ENCODE measurements at places on chromosomes 1 and 21. TPM values are rescaled to one million over a fixed set of nuclear protein-coding genes. Genes with fewer than 3 reads are reported as not detected.

GRCh38 chr1:84569216-84569615 is 5.0 kb downstream of the CTBS start:
- H3K36me3 ChIP-seq, result no peaks in the 10 kb centered on the region
- no peaks in the 10 kb centered on the region for H3K27me3 ChIP-seq
- H3K27ac ChIP-seq, result no peak overlapping the region
- no peak overlapping the region for H3K4me3 ChIP-seq
- peaks cover 9% of the 10 kb centered on the region for H3K4me1 ChIP-seq
- DNase-seq, result no peak

DNA sequence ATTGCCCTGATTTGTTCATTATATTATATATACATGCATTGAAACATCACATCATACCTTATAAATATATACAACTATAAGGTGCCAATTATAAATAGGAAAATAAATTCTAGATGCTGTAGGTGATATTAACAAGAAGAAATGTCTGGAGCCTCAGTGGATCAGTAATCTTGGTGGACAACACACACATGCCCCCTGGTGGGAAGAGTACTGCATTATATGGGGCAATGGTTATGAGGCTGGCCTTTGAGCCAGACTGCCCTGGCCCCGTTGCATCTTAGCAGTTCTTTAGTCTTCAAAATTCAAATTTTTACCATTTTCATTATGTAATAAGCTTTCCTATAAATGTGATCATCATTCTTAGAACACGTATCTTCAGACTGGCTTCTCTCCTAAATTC is 335.0 kb upstream of the GREM2 start:
- no peaks in the 10 kb centered on the region for H3K27me3 ChIP-seq
- peak; percentile 30 for DNase-seq
- H3K27ac ChIP-seq, result no peak overlapping the region
- H3K4me3 ChIP-seq, result no peak overlapping the region
- H3K36me3 ChIP-seq, result no peaks in the 10 kb centered on the region
- H3K4me1 ChIP-seq, result no peaks in the 10 kb centered on the region

GRCh38 chr1:79204779-79205479 is 198.4 kb upstream of the ADGRL4 start:
- no peak overlapping the region for H3K4me3 ChIP-seq
- no peak for DNase-seq

- no peak overlapping the region for H3K27ac ChIP-seq
- H3K4me3 ChIP-seq, result no peak overlapping the region
- H3K4me1 ChIP-seq, result no peaks in the 10 kb centered on the region
- no peaks in the 10 kb centered on the region for H3K36me3 ChIP-seq
- H3K27me3 ChIP-seq, result no peaks in the 10 kb centered on the region
These were observed 110.0 kb downstream of the APP start for GRCh38 chr21:26060335-26061115.

Gene CDA
- not detected for total RNA-seq

GRCh38 chr21:44478124-44478800 is 23.0 kb downstream of the LRRC3 start:
- H3K27me3 ChIP-seq, result no peaks in the 10 kb centered on the region
- H3K4me3 ChIP-seq, result no peak overlapping the region
- no peak for DNase-seq

DNA sequence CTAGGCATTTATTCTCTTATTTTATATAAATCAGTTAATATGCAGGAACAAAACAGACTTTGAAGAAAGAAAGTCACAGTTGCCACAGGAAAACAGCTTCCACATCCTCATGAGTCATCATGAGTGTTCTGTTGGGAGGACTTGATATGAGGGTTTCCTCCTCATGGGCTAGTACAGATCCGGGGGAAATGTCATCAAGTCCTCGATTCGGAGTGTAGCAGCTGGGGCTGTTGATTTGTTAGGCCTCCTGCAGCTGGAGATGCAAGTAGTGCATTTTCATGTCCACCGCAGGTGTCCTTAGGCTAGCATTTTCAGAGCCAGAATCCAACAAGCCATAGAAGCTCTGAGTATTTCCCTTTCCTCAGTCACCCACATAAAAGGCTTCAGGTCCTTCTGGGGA is 36.7 kb downstream of the ADAM30 start:
- H3K36me3 ChIP-seq, result no peaks in the 10 kb centered on the region
- H3K27me3 ChIP-seq, result peaks cover 12% of the 10 kb centered on the region
- H3K27ac ChIP-seq, result no peak overlapping the region
- H3K4me3 ChIP-seq, result no peak overlapping the region
- DNase-seq, result no peak

Gene MACO1
- 13.8 TPM for total RNA-seq

DNA sequence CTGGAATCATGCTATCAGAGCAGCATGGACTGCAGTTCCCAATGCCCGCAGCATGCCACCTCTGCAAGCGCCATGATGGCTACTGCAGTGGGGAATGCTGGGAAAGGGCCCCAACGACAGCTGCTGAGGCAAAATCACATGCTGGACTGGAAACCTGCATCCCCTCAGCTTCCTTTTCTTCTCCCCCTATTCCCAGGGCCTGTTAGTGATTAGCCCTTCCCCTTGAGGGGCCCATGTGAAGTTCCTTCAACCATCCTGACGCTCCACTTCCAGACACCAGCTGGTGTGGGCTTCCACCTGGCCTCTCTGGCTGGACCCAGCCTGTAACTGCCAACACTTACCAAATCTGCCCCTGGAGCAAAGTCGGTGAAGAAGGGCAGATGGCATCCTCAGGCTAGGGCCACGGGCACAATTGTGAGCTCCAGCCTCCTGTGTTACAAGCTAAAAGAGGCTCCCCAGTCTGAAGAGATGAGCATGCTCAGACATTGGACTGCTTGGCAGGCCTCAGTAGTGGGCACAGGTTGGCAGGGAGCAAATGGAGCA is 22.1 kb upstream of the SDC3 start:
- no peaks in the 10 kb centered on the region for H3K27me3 ChIP-seq
- H3K27ac ChIP-seq, result peak overlapping the region; percentile 74
- no peak for DNase-seq
- H3K4me3 ChIP-seq, result no peak overlapping the region
- peaks cover 27% of the 10 kb centered on the region for H3K36me3 ChIP-seq

- H3K27ac ChIP-seq, result no peak overlapping the region
- H3K4me1 ChIP-seq, result peaks cover 16% of the 10 kb centered on the region
- no peaks in the 10 kb centered on the region for H3K27me3 ChIP-seq
- H3K36me3 ChIP-seq, result no peaks in the 10 kb centered on the region
These were observed 34.7 kb downstream of the SLC1A7 start for GRCh38 chr1:53107570-53108322.

DNA sequence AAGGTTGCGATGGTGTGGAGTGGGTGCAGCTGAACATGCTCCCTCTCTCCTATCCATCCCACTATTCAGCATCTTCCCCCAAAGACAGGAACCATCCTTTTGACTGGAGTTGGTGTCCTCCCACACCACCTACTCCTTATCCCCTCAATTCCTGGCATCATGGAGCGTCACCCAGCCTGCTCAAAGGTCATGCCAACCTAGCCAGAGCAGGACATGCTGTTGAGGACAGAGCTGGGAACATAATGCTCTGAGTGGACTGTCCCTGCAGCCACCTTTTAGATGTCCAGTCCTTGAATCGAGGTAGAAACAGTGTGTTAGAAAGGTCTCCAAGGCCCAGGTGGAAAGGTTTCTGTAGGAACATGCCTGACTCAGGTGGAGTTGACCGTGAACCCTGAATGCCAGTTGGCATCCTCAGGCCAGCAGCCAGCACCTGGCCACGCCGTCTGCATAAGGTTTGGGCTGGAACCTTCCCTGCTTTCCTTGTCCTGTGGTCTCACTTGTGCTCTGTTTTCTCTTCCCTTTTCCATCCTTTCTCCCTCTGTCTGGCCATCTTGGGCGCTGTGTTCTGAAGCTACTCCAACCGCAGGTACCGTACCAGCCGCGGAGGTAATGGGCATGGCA is 52.2 kb upstream of the CNTN2 start:
- H3K27ac ChIP-seq, result no peak overlapping the region
- peaks cover 41% of the 10 kb centered on the region for H3K27me3 ChIP-seq
- no peaks in the 10 kb centered on the region for H3K36me3 ChIP-seq

- H3K4me1 ChIP-seq, result no peaks in the 10 kb centered on the region
- H3K27ac ChIP-seq, result no peak overlapping the region
- DNase-seq, result no peak
- no peak overlapping the region for H3K4me3 ChIP-seq
These were observed 11.7 kb downstream of the RNU5D-1 start for GRCh38 chr1:44719318-44719717.

- no peak overlapping the region for H3K4me3 ChIP-seq
- H3K4me1 ChIP-seq, result no peaks in the 10 kb centered on the region
- no peak for DNase-seq
- no peak overlapping the region for H3K27ac ChIP-seq
- no peaks in the 10 kb centered on the region for H3K36me3 ChIP-seq
These were observed 59.8 kb upstream of the SLC35F3 start for GRCh38 chr1:233844692-233845091.

Gene TSPEAR
- 3.2 TPM for total RNA-seq

DNA sequence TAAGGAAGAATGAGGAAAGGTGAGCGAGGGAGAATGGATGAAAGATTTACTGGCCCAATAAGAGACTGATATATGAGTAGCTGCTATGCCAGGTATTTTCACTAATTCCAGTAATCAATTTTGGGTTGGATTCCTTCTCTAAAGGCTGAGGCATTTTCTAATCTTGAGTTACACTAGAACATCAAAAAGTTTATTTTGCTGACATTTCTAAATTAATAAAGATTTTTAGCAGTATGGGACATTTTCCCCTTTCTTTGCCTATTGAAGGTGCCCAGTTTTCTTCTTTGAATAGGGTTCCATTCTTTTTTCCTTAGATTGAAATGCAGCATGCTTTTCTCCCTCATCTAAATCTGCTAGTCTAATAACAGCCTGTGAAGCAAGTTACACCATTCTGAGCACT is 52.9 kb downstream of the ZNHIT6 start:
- no peaks in the 10 kb centered on the region for H3K27me3 ChIP-seq
- no peak for DNase-seq
- no peak overlapping the region for H3K27ac ChIP-seq
- H3K4me1 ChIP-seq, result no peaks in the 10 kb centered on the region

Gene GBP7
- total RNA-seq, result not detected

Gene TMEM81
- 2.1 TPM for total RNA-seq

DNA sequence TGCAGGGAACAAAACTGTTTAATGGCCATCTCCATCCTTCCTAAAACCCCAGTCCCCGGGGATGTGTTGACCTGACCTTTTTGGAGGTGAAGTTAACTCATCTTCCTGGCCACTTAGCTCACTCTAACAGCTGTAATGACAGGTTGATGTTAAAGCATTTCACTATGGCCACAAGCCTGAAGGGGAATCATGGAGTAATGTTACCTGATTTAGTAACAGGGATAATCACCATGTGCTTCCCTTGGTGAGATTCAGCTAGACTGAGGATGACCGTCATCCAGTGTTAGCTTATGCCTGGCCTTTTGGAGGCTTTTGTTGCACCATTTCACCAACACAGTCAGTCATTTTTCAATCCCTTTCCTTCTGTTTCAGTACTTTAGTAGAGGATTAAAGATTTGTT is 64.3 kb upstream of the RAVER2 start:
- peaks cover 1% of the 10 kb centered on the region for H3K4me1 ChIP-seq
- peaks cover 80% of the 10 kb centered on the region for H3K36me3 ChIP-seq
- no peaks in the 10 kb centered on the region for H3K27me3 ChIP-seq
- no peak overlapping the region for H3K27ac ChIP-seq

Gene ADORA3
- not detected for total RNA-seq

- H3K27ac ChIP-seq, result no peak overlapping the region
- H3K36me3 ChIP-seq, result no peaks in the 10 kb centered on the region
- H3K27me3 ChIP-seq, result no peaks in the 10 kb centered on the region
- H3K4me1 ChIP-seq, result peaks cover 4% of the 10 kb centered on the region
These were observed 54.1 kb upstream of the TRIM67 start for GRCh38 chr1:231107600-231108326.

Gene AJAP1
- total RNA-seq, result not detected

Gene INSRR
- total RNA-seq, result 0.21 TPM

DNA sequence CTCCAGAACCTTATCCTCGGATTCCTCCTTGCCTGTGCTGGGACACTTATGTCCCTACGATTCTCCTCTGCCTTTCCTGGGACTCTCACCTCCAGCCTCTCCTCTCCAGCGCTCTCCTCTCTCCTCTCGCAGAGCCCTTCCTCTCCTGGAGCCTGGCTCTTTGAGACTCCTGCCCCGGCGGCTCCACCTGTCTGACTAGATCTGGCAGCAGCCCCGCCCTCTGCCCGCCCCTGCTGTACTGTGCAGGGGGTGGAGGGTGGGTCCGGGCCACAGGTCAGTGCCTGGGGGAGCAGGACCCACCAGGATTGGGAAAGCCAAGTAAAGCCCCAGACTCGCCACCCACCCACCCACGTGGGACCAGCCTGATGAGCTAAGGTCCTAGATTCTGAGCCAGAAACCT is 1.6 kb downstream of the ELOVL1 start:
- no peak overlapping the region for H3K27ac ChIP-seq
- peaks cover 22% of the 10 kb centered on the region for H3K4me1 ChIP-seq
- no peak overlapping the region for H3K4me3 ChIP-seq

DNA sequence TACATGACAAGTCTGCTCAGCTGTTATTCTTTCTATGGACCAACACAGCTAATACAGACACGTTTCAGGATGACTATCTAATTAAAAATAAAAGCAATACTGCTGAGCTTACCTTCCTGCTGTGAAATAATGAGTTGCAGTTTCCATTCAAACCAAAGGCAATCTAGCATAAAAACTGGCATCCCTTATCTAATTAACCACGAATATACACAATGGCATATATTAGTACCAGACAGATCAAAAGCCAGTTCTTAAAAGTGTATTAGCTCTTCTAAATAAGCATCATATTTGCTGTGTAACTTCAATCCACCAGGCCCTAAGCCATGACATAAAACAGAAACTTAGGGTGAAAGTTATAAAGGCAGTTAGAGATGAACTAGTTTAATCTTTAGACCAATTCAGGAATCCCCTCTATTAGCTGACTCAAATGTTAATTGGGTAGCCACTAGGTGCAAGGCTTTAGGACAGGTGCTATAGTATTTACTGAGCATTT is 20.6 kb downstream of the TESK2 start:
- H3K36me3 ChIP-seq, result no peaks in the 10 kb centered on the region
- DNase-seq, result no peak
- H3K27me3 ChIP-seq, result no peaks in the 10 kb centered on the region
- H3K4me3 ChIP-seq, result no peak overlapping the region
- H3K27ac ChIP-seq, result no peak overlapping the region
- H3K4me1 ChIP-seq, result no peaks in the 10 kb centered on the region

DNA sequence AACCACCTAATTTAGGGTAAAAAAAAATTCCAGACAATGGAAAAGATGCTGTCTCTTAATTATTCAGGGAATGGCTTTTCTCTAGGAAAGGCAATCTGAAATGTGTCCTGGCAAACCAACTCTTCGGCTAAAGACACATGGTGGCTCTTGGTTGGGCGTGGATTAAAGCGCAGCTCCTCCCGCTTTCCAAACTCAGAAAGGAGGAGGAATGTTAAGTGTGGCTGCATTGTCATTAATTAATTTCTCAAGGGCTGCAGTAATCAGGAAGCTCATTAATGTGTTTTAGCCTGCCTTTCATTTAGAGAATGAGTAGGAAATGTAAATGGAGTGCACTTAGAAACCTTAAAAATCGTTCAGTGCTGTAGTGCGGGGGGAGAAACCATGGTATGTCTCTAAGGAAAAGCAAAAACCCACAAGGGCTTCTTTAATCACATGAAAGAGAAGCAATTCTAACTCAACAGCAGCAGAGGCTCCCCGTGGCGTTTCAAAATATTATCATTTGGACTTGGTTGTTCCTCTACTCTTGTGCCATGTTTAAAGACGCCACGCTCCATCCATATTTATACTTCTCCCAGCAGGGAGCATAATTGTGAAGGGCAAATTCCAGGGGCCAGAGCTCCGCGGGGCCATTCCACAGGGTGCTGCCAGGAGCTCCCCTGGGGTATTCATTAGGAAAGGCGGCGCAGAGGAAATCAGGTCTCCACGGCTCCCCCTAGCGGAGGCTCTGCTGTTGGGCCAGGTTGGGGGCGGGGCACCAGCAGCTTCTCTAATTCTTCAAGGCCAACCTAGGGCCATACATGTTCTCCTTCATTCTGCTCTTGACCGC is 91.9 kb upstream of the SSX2IP start:
- H3K4me1 ChIP-seq, result peaks cover 5% of the 10 kb centered on the region
- H3K36me3 ChIP-seq, result no peaks in the 10 kb centered on the region
- peak; percentile 76 for DNase-seq
- no peak overlapping the region for H3K4me3 ChIP-seq
- H3K27ac ChIP-seq, result no peak overlapping the region

Gene PRAMEF15
- total RNA-seq, result not detected

All from cardiac muscle cell (in vitro differentiated cells and primary cell).